ENCODE measurements at places on chromosomes 4 and X. TPM values are rescaled to one million over a fixed set of nuclear protein-coding genes. Genes with fewer than 3 reads are reported as not detected.

GRCh38 chrX:18797141-18797540 lies 89.7 kb downstream of the PPEF1 start:
- H3K27ac ChIP-seq: no peak overlapping the region
- no peaks in the 10 kb centered on the region for H3K27me3 ChIP-seq
- no peak overlapping the region for H3K4me3 ChIP-seq
- DNase-seq: no peak
- H3K36me3 ChIP-seq: no peaks in the 10 kb centered on the region
- H3K4me1 ChIP-seq: no peaks in the 10 kb centered on the region

- H3K27ac ChIP-seq: no peak overlapping the region
- no peak for DNase-seq
- no peaks in the 10 kb centered on the region for H3K36me3 ChIP-seq
- no peak overlapping the region for H3K4me3 ChIP-seq
- no peaks in the 10 kb centered on the region for H3K27me3 ChIP-seq
These were observed 154.4 kb upstream of the TLL1 start for GRCh38 chr4:165718660-165719059.

- H3K27me3 ChIP-seq: no peaks in the 10 kb centered on the region
- H3K36me3 ChIP-seq: no peaks in the 10 kb centered on the region
- no peak for DNase-seq
- no peak overlapping the region for H3K4me3 ChIP-seq
These were observed 246.3 kb upstream of the ANKRD50 start for GRCh38 chr4:124958847-124959246.

DNA sequence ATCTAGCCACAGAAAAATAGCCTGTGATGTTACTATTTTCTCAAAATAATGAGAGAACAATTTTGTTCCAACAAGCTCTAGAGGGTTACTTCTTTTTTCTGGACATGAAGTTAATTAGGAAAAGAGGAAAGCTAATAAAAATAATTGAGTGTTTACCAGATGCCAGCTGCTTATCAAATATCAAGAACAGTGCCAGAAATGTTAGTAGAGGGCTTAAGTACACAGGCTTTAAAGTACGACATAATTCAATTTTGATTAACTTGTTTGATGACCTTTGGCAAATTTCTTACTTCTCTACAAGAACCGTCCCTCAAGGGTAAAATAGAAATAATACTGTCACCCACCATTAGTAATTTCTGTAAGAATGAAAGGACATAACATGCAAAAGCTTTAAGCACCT lies 977.0 kb downstream of the FSTL5 start:
- H3K27ac ChIP-seq: no peak overlapping the region
- no peaks in the 10 kb centered on the region for H3K27me3 ChIP-seq
- no peak for DNase-seq
- H3K36me3 ChIP-seq: no peaks in the 10 kb centered on the region

Gene PGAM4
- 0.77 TPM for total RNA-seq

Gene KLHL8
- total RNA-seq: 19.5 TPM

Gene XPNPEP2
- 11.7 TPM for total RNA-seq

Gene NOCT
- 13.5 TPM for total RNA-seq
